ENCODE measurements at places on chromosomes 2 and 18. TPM values are rescaled to one million over a fixed set of nuclear protein-coding genes. Genes with fewer than 3 reads are reported as not detected.

RAPGEF4 gene
- 22.8 TPM for total RNA-seq

BCL11A gene
- 2.0 TPM for total RNA-seq

GRCh38 chr2:202592566-202592965, 42.2 kb upstream of the FAM117B start:
- DNase-seq, result no peak

DNA sequence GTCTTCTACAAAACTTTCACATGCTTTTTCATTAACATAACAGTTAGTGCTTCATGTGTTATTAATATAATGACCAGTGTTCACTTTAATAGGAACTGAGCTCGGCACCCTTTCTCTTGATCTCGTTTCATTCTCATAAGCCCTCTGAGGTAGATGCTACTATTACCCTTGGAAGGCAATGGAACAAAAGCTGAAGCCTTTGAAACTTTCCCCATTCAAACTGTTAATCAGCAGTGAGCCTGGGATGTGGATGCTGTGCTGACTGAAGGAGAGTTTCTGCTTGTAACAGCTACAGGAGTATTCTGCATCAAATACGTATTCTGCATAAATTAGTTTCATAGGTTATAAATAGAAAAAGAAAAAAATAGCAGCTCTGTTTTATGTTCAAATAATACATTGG, 904.0 kb upstream of the CDH2 start:
- DNase-seq, result no peak

TCF7L1 gene
- 39.5 TPM for total RNA-seq

GBX2 gene
- not detected for total RNA-seq

DNA sequence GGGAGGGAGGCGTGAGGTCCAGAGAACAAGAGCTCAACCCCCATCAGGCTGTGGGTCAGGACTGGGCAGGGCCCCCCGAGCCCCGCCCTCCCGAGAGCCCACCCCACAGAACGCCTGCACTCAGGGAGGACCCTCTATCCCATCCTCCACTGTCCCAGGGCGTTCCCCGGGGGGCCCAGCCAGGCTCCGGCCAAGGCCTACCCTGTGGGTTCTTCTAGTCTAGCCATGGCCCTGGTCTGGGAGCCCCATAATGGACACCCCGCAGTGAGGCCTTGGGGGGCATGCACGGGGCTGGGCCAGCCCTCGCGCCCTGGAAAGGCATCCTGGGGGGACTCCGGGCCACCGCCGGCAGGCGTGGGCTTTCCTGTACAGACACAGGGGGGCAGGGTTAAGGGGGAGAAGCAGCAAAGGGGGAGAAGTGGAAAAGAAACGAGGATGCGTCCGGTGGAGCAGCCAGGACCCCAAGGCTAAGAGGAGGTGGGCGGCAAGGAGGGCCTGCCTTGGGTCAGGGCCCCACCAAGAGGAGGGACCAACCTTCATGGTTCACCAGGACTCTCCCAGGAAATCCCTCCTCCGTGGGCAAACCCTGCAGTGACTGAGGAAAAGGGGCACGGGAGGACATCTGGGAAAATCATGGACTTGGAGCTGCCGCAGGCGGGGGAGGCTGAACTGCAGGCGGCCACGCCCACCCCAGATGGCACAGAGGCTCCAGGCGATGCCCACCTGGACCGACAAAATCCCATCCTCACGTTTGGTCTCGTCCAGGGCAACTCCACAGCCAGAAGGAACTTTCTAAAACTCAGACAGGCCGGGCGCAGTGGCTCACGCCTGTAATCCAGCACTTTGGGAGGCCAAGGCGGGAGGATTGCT, 2.7 kb upstream of the CROCC2 start:
- no peak for DNase-seq
